ENCODE measurements at places on chromosomes 5 and 9.

GRCh38 chr9:125961072-125961471 is 213.9 kb downstream of the PBX3 start:
- DNase-seq: no peak

- no peak for DNase-seq
Measured at GRCh38 chr9:34171753-34172535, 6.9 kb upstream of the UBAP1 start.

- no peak for DNase-seq
Measured at GRCh38 chr5:76397200-76397599, 5.9 kb upstream of the IQGAP2 start.

- no peak for DNase-seq
Measured at GRCh38 chr9:116238225-116238624, 84.6 kb downstream of the PAPPA start.

- no peak for DNase-seq
Measured at GRCh38 chr9:14309403-14309802, 4.5 kb downstream of the NFIB start.

- DNase-seq: no peak
Measured at GRCh38 chr5:95984287-95984938, 22.8 kb upstream of the ELL2 start.

- DNase-seq: no peak
Measured at GRCh38 chr5:103353581-103353980, 95.0 kb downstream of the MACIR start.

DNA sequence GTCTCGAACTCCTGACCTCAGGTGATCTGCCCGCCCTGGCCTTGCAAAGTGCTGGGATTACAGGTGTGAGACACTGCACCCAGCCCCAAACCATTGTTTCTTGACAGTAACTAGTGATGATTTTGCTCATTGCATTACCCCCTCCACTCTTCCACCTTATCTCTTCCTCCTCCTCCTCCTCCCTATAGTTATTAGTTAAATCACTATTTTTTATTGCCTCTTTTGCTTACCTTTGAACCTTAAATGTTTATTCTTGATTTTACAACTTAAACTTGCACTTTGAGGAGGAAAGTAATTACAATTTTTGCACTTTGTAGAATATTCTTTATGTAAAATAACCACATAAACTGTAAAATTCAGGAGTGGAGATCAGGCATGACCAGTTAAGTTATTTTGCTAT is 35.7 kb downstream of the RASGRF2 start:
- no peak for DNase-seq

DNA sequence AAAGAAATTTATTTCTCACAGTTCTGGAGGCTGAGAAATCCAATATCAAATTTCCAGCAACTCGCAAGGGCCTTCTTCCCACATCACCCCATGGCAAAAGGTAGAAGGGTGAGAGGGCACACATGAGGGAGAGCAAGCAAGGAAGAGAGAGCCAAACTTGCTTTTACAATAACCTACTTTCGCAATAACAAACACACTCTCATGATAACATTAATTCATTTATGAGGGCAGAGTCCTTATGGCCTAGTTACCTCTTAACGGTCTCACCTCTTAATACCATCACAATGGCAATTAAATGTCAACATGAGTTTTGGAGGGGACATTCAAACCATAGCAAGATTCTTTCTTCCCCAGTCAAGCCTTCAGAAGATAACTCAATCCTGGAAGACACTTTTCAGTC is 11.6 kb upstream of the HRH2 start:
- DNase-seq: no peak

DNA sequence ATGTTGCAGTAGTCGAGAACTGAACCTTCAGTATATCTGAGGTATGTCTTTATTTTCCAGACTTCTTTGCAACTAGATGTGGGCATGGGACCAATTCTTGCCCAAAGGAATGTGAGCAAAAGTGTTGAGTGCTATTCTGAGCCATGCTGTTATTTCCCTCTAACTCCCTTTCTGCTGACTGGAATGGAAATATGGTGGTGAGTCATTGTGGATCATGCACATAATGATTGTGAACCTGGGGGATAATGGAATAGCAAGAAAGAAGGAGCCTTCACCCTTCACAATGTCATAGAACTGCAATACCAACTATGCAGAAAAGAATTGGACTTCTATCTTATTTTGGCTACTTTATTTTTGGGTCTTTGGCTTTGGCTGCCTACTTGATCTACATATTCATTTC is 10.3 kb upstream of the DOCK2 start:
- DNase-seq: no peak

Data from stimulated activated CD4-positive, alpha-beta T cell treated with anti-CD3 and anti-CD28 coated beads, TNF-alpha, amount 100 ng/mL, for 48 hours (primary cell).